ENCODE measurements at places on chromosomes 4 and X.
A peak's percentile ranks its signal among the peaks of the same experiment; 100 is the strongest.

DNA sequence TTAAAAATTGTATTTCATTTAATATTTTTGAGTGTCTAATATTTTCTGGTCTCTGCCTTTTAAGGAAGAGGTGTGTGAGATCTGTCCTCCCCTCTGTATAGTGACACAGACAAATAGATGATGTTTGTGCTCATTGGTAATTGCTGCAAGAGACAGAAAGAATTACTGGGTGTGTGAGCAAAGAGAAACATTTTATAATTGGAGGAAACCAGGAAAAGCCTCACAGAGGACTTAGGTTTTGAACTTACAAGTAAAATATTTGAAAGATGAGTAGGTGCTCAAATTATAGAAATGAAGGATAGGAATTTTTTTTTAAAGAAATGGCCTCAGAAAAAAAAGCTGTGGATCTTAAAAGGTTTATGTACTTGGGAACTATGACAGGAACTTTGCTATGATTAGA, 149.8 kb downstream of the SPCS3 start:
- no peak for DNase-seq

DNA sequence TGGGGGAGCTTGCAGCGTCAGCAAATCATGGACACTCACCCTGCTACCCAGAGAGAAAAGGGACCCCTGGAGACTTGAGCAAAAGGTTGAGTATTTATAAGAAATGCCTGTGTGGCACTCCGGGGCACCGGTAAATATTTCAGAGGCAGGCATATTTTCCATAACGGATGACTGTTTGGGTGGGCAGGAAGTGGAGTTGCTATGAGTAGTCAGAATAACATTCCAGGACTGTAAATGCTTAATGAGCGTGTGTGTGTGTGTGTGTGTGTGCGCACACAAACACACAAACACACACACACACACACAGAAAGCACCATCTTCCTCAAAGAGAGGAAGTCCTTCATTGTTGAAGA, 74.6 kb downstream of the MXRA5 start:
- no peak for DNase-seq

- no peak for DNase-seq
These were observed 43.5 kb downstream of the SRPX2 start for GRCh38 chrX:100687546-100687945.

DNA sequence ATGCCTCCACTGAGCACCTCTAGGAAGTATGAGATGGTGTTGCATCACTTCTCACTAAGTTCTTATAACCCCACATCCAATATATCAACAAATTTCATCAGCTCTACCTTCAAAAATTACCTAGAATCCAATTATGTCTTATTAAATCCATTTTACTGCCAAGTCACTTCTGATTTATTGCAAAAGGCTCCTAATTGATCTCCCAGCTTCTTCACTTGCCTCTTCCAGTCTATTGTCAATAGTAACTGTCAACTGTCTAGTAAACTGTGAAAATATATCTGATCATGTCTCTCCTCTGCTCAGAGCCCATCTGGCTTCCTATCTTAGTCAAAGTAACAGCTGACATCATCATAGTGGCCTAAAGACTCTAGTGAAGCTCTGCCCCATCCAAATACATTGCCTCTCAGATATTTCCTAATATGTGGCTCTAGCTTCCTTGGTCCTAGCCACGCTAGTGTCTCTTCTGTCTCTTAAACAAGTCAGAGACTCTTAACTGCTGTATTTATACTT, 414.5 kb upstream of the ATOH1 start:
- DNase-seq: no peak

GRCh38 chrX:76279007-76279406, 106.1 kb downstream of the PBDC1 start:
- peak; percentile 0 for DNase-seq

- no peak for DNase-seq
These were observed 172.2 kb downstream of the PPARGC1A start for GRCh38 chr4:23717528-23718248.

DNA sequence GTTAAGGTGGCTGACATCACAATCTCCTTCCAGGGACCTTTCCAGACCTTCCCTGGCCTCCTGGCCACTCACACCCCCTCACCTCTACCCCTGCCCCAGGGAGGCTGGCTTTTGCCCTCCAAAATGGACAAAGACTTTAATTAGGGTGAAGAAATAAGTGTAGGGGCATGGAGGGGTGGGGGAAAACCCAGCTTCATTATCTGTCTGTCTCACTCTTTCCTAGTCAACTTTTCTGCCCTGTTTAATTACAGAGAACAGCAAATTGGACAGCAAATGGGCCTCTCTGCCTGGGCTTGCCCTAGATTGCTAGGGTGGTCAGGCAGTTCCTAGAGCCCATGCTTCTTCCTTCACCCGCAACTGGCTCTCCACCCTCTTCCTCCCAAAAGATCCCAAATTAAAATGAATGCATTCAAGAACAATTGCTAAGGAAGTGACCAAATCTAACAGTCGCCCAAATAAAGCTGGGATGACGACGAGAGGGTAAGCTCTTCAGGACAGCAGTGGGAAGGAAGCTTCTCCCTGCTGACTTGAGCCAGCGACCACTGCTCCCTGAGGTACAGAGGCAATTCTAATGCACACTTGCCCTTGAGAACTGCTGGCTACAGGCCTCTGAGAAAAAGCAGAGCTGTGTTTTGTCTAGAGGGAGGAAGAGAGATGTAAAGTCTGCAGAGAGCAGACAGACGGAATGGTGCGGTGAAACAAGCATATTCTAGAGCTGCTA, 12.4 kb downstream of the RAI2 start:
- no peak for DNase-seq

DNA sequence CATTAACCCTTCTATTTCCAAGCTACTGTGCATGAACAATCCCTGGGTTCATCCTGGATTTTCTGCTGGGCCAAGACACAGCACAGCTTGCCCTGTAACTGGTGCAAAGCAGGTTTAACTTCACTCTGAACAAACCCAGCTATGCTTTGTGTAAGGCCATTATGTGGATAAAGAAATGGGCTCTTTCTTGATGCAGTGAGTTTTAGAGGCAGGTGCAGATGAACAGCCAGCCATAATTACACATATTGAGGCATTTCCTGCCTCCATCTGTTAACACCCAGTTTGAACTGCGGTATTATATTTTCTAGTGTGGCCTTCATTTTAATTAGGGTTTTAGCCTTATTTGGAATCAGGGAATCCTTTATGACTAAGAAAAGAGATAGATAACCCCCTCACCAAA, 68.7 kb upstream of the ARX start:
- no peak for DNase-seq

- DNase-seq: no peak
These were observed 13.7 kb upstream of the DTHD1 start for GRCh38 chr4:36267486-36268268.

- no peak for DNase-seq
These were observed 42.1 kb upstream of the ANKRD50 start for GRCh38 chr4:124754681-124755080.

DNA sequence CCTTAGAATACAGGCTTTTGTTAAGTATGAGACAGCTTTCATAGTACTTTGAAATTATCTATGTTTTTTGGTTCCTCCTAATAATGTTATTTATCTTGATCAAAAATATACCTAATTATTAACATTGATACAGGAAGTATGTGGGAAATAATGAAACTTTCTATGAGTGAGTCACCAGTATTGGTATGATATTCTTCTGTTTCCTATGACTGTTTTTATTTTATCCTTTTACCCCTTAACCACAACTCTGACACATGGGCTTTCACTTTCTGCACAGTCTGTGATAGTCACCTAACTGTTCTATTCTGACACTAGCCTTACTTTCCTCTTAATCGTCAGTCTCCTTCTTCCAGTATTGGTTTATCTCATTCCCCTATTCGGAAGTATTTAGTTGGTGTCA, 4.7 kb downstream of the THAP9 start:
- no peak for DNase-seq

DNA sequence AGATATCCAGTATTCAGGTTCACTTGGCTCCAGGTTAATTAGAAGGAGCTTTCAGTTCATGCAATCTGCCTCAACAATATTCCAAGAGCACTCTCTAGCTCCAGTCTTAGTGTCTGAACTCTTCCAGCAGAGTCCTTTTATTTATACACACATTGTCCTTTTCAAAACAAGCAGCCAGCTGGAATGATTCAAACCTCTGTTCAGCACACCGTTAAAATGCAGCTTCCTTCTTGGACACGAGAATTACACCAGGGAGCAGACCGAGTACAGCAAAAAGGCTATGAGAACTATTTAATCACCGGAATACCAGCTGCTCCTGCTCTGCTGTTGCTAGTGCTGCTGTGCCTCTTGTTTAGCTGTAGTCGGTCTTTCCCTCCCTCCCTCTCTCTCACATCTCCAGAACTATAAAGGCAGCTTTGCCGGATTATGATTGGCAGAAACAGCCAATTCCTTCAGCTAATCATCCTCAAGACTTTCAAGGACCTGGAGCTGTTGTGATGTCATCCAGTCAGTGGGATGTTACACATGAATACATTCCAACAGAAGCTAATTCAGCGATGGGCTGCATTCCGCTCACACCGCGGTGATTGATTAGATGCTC, at the start of gene NDST4:
TSS of gene NDST4 (minus strand) at position 115 of the 601 bp plus-strand sequence. CDS start 36,584 bp downstream, outside the sequence.
- DNase-seq: peak; percentile 39

- DNase-seq: no peak
These were observed 1.4 kb downstream of the SEL1L3 start for GRCh38 chr4:25861280-25861950.

- DNase-seq: no peak
These were observed 126.6 kb downstream of the TBL1X start for GRCh38 chrX:9591496-9591895.

GRCh38 chr4:172683021-172683420, 485.6 kb upstream of the GALNT7 start:
- no peak for DNase-seq

GRCh38 chr4:185379326-185380295, 16.1 kb downstream of the LRP2BP start:
- no peak for DNase-seq

DNA sequence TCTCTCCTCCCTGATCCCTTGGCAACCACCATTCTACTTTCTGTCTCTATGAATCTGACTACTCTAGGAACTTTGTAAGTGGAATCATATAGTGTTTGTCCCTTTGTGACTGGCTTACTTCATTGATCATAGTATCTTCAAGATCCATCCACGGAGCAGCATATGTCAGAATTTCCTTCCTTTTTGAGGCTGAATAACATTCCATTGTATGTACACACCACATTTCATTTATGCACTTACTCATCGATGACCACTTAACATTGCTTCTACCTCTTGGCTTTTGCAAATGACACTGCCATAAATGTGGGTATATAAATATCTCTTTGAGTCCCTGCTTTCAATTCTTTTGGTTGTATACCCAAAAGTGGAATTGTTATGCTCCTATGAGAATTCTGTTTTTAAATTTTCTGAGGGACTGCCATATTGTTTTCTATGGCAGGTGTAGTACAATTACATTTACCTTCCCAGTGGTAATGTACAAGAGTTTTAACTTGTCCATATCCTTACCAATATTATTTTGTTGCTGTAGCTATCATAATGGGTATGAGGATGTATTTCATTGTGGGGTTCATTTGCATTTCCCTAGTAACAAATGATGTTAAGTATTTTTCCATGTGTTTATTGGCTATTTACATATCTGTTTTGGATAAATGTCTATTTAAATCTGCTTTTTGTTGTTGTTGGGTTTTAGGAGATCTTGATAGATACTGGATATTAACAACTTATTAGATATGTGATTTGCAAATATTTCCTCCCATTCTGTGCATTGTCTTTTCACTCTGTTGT, 466.1 kb downstream of the C4orf33 start:
- no peak for DNase-seq

DNA sequence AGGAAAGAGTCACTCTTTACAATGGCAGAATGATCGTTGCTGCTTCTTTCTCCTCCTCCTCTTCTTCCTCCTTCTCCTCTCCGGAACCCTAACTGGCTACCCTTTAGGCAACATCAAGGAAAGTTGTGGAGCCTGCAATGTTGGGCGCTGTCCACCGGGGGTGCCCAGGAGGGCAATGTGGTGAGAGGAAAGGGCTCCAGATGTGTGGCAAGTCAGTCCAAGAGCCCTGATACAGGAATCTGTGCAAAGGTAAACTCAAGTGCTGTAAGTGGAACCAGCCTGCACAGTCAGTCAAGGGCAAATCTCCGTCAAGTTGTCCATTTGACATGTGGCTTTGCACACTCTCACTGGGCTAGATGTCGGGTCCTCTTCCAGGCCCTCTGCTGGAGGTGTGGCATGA, 2.8 kb downstream of the RTL5 start:
- DNase-seq: no peak

GRCh38 chrX:118519411-118520215, 24.0 kb downstream of the DOCK11 start:
- no peak for DNase-seq

DNA sequence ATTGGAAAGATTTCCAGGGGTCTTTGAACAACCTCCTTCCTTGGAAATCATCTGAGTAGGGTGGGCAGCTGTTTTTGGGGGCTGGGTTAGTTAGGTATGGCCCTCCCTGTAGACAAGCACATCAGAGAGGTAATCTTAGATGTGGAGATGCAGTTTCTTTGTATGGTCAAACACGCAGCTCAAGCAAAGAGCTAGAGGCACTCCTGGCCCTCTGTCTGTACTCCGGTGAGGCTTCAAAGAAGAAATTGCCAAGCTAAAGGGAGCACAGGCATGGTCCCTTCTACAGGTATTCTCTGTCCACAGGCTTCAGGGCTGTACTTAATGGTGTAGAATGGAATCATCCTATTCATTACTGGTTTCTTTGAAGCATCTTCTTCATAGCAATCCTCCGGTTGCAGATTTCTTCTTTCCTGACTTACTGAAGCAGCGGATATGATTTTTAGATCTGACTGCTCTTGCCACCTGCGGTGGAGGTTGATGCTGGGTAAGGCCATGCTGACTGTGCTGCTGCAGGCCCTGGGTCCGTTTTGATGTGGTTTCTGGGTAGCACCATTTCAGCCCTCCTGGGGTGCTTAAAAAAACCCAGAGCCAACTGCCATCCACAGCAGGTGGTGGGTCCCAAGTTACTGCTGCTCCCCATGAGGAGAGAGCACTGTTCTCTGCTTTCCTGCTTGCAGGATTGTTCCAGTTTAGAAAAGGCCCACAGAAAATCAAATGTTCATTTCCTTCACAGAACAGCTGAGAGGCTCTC, 318.9 kb upstream of the GATB start:
- no peak for DNase-seq

DNA sequence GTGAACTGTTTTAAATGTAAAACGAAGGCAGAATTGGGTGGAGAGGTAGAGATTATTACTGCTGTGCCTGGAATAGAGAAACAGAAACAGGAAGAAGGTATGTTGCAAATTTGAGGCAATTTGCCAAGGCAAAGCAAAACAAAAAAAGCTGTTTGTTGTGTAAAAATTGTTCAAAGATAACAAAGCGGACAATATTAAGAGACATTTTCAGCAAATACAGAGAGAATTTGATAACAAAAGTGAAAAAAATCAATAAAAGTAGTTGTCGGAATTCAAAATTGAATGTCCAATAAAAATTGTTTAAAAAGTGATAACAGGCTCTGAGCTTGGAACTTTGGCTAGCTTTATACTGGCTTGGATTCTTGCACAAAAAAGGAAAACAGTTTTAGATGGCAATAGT, 14.4 kb upstream of the SMS start:
- DNase-seq: no peak
